Activated T-helper 2 cell treated with anti-CD3 and anti-CD28 coated beads, Interferon-gamma antibody, Interleukin-2, Interleukin-4, amounts not matched to agents 10 μg/mL and 5 μg/mL and 100 μg/mL, durations not matched to agents 14 hours and 24 hours and 36 hours (primary cell): ENCODE measurements at places on chromosomes 4 and X. TPM values are rescaled to one million over a fixed set of nuclear protein-coding genes. Genes with fewer than 3 reads are reported as not detected.

IBSP gene
- total RNA-seq = not detected in 2 replicates

CFAP47 gene
- total RNA-seq = not detected in 2 replicates

CDS1 gene
- total RNA-seq = not detected in 2 replicates

RS1 gene
- not detected in 2 replicates for total RNA-seq

ATP2B3 gene
- total RNA-seq = not detected in 2 replicates

UGT2A1 gene
- not detected in 2 replicates for total RNA-seq

RRH gene
- 0.16 TPM in 1 of 2 replicates, not detected in the other for total RNA-seq

FAM236A gene
- not detected in 2 replicates for total RNA-seq

CXCL9 gene
- 0.09 and 0.11 TPM in 2 replicates for total RNA-seq

NUP62CL gene
- 1.3 and 1.4 TPM in 2 replicates for total RNA-seq

CT45A2 gene
- total RNA-seq = not detected in 2 replicates

PNMA6F gene
- total RNA-seq = not detected in 2 replicates

PDHA1 gene
- 200 and 208 TPM in 2 replicates for total RNA-seq

NEIL3 gene
- total RNA-seq = 18.2 and 18.5 TPM in 2 replicates

TNIP3 gene
- 9.2 TPM in 2 replicates for total RNA-seq

SPOCK3 gene
- not detected in 2 replicates for total RNA-seq

NKX3-2 gene
- total RNA-seq = not detected in 2 replicates

GATA1 gene
- not detected in 2 replicates for total RNA-seq

ADH7 gene
- not detected in 2 replicates for total RNA-seq

ADRA2C gene
- total RNA-seq = not detected in 2 replicates

F9 gene
- total RNA-seq = not detected in 2 replicates

PABPC5 gene
- not detected in 2 replicates for total RNA-seq

REPS2 gene
- total RNA-seq = 0.02 TPM in 1 of 2 replicates, not detected in the other

ARL9 gene
- not detected in 2 replicates for total RNA-seq

GLUD2 gene
- 2.9 TPM in 2 replicates for total RNA-seq

APOO gene
- 21.9 and 22.4 TPM in 2 replicates for total RNA-seq

SLC16A2 gene
- total RNA-seq = 1.1 and 1.5 TPM in 2 replicates

NHSL2 gene
- total RNA-seq = 0.41 and 0.43 TPM in 2 replicates

MAGEA9 gene
- not detected in 2 replicates for total RNA-seq

KLHL13 gene
- total RNA-seq = 0.05 and 0.32 TPM in 2 replicates

TCEAL9 gene
- total RNA-seq = 0.73 and 0.97 TPM in 2 replicates

NLGN3 gene
- 0.78 and 0.94 TPM in 2 replicates for total RNA-seq

WNK3 gene
- 0.05 TPM in 2 replicates for total RNA-seq

ARHGAP6 gene
- total RNA-seq = not detected in 2 replicates

STOX2 gene
- not detected in 2 replicates for total RNA-seq

IL1RAPL2 gene
- not detected in 2 replicates for total RNA-seq

ABCD1 gene
- 8.8 and 10.1 TPM in 2 replicates for total RNA-seq

NPY1R gene
- total RNA-seq = not detected in 2 replicates

HHIP gene
- total RNA-seq = not detected in 2 replicates

PFKFB1 gene
- 0.25 and 0.50 TPM in 2 replicates for total RNA-seq

DRD5 gene
- not detected in 2 replicates for total RNA-seq

GNRHR gene
- total RNA-seq = not detected in 2 replicates
